ENCODE measurements at places on chromosomes 7 and 10. TPM values are rescaled to one million over a fixed set of nuclear protein-coding genes. Genes with fewer than 3 reads are reported as not detected.
A peak's percentile ranks its signal among the peaks of the same experiment; 100 is the strongest.

The CCM2 gene
- total RNA-seq: 80.1 TPM

DNA sequence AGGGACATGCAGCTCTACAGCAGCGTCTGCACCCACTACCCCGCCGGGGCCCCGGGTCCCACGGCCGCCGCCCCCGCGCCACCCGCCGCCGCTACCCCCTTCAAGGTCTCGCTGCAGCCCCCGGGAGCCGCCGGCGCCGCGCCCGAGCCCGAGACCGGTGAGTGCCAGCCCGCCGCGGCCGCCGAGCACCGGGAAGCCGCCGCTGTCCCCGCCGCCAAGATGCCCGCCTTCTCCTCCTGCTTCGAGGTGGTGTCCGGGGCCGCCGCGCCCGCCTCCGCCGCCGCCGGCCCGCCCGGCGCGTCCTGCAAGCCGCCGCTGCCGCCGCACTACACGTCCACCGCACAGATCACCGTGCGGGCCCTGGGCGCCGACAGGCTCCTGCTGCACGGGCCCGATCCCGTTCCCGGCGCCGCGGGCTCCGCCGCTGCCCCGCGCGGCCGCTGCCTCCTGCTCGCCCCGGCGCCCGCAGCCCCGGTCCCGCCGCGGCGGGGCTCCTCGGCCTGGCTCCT lies 631 bp downstream of the OTUD1 start:
- peak; percentile 50 for DNase-seq

DNA sequence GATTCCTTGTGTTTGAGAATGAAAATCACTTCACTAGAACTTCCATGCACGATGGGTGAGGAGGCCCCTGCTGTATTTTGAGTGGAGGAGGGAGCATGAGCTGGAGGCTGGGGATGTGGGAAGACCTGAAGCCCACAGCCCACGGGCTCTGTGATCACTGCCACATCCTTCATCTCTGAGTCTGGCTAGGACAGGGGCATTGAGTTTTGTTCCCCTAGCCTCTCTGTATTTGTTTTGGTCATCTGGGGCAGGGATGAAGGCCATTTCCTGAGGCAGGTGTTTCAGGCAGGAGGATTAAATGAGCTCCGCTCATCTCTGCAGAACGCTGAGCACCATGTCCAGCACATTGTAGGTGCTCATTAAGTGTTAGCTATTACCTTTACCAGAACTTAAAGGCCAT lies 293.6 kb downstream of the GLRX3 start:
- DNase-seq: no peak

GRCh38 chr7:130476297-130477150 lies 15.4 kb upstream of the MEST start:
- DNase-seq: no peak

The OR2A7 gene
- 2.9 TPM for total RNA-seq

GRCh38 chr7:63043657-63044543 lies 954.7 kb upstream of the ZNF722 start:
- no peak for DNase-seq

DNA sequence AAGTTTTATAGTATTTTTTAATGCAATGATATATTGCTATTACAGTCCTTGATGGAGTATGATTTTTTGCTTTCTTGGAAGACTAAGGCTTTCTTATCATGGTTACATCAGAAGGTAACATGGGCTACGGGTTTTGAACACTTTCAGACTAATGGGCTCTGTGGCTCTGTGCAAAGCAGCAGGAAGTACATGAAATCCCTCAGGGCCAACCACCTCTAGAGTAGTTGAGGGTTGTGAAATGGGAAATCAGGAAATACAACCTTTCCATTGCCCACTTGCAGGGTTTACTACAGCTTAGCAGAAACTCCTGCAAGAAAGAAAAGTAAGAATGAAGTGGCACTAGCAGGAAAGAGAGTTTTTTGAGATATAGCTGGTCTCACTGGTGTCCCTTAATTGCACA lies 853.5 kb downstream of the KCNMA1 start:
- no peak for DNase-seq

DNA sequence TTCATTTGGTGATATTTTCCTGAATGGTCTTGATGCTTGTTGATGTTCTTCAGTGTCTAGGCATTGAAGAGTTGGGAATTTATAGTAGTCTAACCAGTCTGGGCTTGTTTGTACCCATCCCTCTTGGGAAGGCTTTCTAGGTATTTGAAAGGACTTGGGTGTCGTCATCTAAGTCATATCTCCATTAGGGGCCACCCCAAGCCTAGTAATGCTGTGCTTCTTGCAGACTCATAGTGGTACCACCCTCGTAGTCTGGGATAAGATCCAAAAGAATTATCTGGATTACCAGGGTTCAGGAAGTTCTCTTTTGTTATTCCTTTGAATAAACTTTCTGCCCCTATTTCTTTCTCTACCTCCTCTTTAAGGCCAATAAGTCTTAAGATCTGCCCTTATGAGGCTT lies 319.4 kb upstream of the MYO3A start:
- no peak for DNase-seq

DNA sequence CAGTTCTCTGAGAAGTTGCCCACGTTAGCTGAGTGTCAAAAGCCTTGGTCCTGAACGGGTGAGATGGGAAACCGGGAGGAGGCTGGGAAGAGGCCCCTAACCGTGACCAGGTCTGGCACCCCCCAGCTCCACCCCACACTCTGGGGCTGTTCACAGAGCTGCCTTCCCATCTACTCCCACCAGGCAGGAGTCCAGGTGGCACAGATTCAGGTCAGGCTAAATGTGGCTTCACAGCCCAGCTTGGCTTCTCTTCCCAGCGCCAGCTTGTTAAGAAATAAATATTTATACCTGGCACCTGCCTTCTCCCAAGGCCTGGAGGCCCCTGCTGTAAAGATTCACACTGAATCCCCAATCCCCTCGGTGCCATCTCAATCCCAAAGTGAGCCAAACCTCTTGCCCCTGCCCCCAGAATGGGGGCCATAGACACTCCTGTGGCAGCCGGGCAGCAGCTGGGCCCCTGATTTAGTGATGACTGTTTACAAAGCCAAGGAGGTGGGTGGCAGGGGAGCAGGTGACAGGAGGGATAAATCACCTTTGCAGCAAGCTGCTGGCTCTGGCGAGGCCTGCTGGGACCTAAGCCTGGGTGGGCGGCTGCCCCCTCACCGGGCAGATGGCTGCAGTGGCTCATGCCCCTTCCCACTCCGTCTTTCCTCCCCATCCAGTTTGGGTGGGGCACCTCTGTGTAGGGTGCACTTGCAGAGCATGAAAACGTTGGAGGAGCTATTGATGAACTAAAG lies 72.5 kb downstream of the GOLGA7B start:
- no peak for DNase-seq

DNA sequence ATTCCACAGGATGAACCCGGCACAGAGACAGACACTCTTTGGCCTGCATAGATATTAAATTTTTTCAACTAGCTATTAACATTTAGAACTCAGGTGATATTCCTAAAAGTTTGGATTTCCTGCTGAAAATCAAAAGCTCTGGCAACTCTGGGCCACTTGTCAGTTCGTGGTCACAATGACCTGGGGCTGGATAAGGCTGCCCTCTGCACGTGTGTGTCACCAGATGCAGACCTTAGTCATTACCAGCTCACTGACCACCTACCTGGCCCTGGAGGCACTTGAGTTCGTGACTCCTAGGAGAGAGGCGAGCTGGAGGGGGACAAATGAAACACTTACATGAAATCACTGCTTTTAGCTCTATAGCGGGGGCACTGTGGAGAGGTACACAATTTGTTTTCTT lies 126.5 kb downstream of the HIPK2 start:
- no peak for DNase-seq

DNA sequence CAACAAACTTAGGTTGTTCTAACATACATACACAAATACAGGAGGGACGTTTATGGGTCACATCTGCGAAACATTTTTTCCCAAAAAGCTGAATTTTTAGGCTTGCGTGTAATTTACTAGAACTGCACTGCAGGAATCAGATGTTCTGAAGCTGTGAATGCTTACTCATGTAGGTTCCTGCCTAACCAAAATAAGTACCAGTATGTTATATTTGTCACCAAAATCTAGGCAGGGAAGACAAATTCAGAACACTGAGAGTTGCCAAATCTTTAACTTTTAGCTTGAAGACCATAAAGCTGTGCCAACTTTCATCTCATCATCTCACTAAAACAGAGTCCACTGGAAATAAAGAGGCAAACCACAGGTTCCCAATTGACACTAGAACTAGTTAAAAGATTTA lies 5.7 kb downstream of the UBE2H start:
- no peak for DNase-seq

GRCh38 chr10:6164271-6165095 lies 38.2 kb upstream of the PFKFB3 start:
- no peak for DNase-seq

DNA sequence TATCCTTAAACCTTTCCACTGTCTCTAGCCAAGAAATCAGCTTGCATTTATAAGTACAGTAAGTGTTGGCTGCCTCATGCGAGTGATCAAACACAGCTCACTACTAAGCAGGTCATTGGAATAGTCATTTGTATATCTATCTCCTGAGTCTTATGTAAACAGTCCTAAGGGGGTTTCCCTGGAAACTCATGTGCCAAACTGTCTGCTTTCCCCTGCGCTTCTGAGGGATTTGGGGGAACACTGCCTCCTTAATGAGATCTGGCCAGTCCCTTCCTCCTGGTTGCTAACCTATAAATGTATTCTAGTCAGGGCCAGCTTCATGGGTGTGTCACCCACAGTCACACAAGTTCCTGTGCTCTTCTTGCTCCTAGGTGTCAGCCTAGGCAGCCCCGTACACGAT lies 133.1 kb downstream of the CD36 start:
- DNase-seq: no peak

The SNX10 gene
- 28.1 TPM for total RNA-seq

GRCh38 chr7:76364198-76364584 lies 5.4 kb upstream of the YWHAG start:
- DNase-seq: no peak

DNA sequence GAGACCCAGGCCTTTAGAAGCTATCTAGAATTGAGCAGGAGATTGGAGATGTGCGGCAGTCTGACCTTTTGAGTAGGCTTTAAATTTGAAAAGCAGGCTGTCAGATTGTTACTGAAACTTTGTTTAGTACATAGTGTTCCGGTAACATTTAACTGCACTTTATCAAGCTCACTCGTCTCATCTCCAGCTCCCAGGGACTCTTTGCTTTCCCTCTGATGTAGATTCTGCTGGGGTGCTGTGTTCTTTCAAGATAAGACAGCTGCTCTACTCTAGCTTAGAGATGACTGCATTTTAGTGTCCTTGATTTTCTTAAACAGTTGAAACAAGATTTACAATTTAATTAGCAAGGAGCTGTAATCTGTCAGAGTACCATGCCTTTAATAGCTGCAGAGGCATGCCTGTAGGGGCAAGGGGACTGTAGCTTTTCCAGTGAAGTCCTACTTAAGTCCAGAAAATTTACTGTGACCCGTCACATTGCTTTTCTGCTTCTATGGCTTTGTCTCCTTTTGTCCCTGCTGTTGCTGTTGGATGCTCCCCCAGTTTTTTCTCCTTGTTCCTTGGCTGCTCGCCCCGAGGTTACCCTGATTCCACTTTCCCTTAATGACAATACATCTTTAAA lies 56.4 kb upstream of the MTPN start:
- peak; percentile 13 for DNase-seq

DNA sequence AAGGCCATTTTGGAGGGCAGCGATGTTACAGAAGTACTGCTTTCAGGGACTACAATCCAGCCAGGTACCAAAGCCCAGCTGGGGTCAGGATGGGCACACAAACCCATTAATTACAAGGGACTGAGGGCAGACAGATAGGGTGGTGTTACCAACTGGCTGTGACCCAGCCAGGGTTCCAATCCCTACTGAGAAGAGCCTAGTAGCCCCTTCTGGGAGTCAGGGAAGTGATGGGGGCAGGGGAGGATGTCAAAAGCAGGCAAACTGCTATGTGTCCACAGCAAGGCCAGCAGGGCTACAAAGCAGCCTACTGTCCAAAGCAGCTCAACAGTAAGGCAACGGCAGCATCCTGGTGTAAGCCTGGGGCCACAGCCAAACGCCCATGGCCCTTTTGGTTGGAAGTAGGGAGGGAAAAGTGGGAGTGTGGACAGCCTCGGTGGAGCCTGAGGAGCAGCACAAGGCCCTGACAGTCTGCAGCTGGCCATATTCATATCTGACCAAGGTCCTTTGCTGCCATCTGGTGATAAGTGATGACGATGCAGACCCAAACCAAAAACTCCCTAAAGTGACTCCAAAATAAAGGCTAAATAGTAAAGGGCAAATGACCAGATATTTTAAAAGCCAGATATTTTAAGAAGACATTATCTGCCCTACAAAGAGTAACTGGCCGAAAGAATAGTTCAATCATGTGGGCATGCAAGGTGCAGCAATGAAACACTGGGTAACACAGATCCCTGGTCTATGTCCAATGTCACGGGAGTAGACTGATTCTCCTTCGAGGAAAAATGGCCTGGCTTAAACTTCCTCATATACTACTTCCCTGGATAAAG lies 56.9 kb downstream of the XPNPEP1 start:
- DNase-seq: no peak

The OR2A42 gene
- not detected for total RNA-seq

GRCh38 chr10:129808092-129808983 lies 155.7 kb downstream of the EBF3 start:
- no peak for DNase-seq

The MMD2 gene
- total RNA-seq: not detected

The ZNF736 gene
- 25.5 TPM for total RNA-seq

The SMO gene
- total RNA-seq: 0.28 TPM

The CRPPA gene
- 1.0 TPM for total RNA-seq

The BMPER gene
- total RNA-seq: not detected

- no peak for DNase-seq
These were observed 142.0 kb downstream of the CCDC71L start for GRCh38 chr7:106518967-106519366.

Measured in activated CD4-positive, alpha-beta T cell treated with anti-CD3 and anti-CD28 coated beads for 36 hours (primary cell).